ENCODE measurements at places on chromosomes 12 and 14.

- no peak for DNase-seq
Observed at GRCh38 chr14:33014710-33015109, 76.0 kb downstream of the NPAS3 start.

- peak; percentile 98 for DNase-seq
Observed at GRCh38 chr14:73789989-73790581, 61.5 kb upstream of the PTGR2 start.

GRCh38 chr12:40105265-40105514 is 691 bp downstream of the SLC2A13 start:
- peak; percentile 27 for DNase-seq

GRCh38 chr14:102471921-102472790 is 37.4 kb downstream of the ANKRD9 start:
- DNase-seq: no peak
